ENCODE measurements at places on chromosomes 6 and 20. TPM values are rescaled to one million over a fixed set of nuclear protein-coding genes. Genes with fewer than 3 reads are reported as not detected.

Gene TMEM151B
- total RNA-seq: 0.05 TPM

Gene EPPIN
- not detected for total RNA-seq

Gene CD109
- total RNA-seq: 4.0 TPM

Gene ABCF1
- 41.9 TPM for total RNA-seq

Gene BACH2
- total RNA-seq: 16.4 TPM

Gene HTR1E
- 0.63 TPM for total RNA-seq

Gene SULF2
- total RNA-seq: 396 TPM

- DNase-seq: no peak
Measured at GRCh38 chr6:2804516-2804915, 37.1 kb downstream of the SERPINB1 start.

DNA sequence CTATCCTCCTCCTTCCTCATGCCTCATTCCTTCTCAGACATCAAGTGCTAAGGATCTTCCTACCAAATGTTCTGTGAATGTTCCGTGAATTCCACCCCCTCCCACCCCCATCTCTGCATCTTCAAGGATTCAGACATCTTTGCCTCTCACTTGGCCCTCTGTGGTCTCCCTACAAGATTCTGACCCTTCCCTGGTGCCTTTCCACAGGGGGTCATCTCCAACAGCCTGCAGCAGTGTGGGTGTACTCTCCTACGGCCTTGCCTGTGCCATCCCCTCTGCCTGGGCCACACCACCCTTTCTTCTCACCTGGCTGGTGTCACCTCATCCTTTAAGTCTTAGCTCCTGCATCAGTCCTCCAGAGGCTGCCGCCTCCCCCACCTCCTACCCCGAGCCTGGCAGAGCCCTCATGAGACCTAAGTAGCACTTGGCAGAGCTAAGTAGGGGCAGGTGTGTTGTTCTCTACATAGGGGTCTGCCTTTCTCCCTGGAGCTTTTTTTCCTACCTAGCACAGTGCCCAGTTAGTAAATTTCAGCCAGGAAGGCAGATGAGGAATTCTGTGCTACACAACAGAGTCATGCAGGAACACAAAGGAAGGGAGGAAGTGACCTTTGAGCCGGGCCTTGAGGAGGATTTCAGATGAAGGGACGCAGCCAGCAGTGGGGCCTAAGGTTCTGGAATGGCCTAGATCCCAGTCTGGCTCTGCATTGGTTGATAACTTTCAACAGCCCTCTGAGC is 43.1 kb downstream of the TM9SF4 start:
- DNase-seq: peak; percentile 19

- DNase-seq: peak; percentile 50
Measured at GRCh38 chr6:34414999-34415858, 10.6 kb downstream of the RPS10 start.

DNA sequence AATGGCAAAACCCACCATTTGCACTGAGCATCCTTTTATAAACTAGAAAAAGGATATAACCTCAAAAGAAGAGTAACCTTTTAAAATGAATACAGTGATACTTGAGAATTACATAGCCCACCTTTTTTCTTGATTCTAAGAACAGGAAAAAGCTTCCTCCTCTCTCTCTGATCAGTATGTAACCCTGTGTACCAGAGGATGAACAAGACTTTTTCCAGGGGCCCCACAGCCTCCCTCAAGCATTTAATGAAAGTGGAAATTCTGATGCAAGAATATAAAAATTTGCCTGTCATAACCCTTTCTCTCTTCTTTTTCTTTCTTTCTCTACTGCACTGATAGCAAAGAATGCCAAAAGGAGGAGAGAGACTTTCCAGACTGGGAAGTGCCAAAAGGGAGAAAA is 64.2 kb upstream of the BTN3A2 start:
- no peak for DNase-seq

GRCh38 chr20:37711001-37711400 is 17.2 kb downstream of the CTNNBL1 start:
- no peak for DNase-seq

GRCh38 chr20:62890444-62890843 is 28.8 kb upstream of the TCFL5 start:
- DNase-seq: no peak

DNA sequence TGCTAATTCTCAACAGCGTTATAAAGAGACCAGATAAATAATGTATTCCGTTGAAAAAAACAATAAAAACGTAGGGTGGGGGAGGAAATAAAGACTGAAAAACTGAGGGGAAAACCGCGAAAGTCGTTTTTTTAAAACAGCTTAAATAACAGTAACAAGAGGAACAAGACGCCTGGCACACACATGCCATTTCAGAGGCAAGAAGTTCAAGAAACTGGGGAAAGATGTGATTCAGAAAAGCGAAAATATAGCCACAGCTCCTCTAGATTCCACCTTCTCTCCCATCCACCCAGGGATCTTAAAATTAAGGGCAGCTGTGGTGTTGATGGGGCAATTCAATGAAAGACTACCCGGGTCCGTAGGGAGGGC is 1.3 kb downstream of the EPB41L2 start:
- DNase-seq: no peak

DNA sequence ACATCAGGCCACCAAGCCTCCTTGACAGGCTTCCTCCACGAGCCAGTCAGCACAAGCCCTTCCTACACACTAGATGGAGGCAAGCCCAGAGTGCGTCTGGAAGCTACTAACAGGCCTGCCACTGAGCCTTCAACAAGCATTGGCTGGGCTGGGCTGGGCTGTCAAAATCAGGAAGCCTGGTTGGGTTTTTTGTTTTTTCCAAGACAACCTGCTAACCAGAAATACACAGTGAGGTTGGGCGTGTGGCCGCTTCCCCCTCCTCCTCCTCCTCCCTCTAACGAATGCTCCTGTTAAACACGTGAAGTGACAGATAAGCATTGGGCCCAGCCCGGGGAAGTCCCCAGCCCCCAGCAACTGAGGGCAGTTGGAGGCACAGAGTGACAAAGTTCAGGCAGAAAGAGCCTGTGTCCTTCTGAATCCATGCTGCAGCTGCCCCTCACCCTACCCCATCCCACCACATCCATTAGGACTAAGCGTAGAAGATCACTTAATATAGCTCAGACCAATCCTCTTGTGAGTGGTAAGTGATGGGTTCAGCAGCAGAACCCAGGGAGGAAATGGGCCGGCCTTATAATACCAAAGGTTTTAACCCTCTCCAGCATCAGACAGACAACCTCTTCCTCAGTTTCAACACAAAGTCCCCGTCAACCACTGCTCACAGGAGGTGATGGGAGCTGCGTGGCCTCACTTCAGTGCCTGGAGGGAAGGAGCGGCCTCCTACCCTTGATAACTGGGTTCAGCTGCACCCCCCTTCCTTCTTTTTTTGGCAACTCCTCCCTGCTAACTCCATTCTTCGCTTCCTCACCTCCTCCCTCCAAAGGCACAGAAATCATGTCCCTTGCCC is 1.1 kb downstream of the NFATC2 start:
- peak; percentile 74 for DNase-seq

GRCh38 chr20:23103284-23104018 is 17.3 kb upstream of the CD93 start:
- DNase-seq: no peak

GRCh38 chr6:130371921-130372420 is 6.2 kb downstream of the TMEM200A start:
- no peak for DNase-seq

DNA sequence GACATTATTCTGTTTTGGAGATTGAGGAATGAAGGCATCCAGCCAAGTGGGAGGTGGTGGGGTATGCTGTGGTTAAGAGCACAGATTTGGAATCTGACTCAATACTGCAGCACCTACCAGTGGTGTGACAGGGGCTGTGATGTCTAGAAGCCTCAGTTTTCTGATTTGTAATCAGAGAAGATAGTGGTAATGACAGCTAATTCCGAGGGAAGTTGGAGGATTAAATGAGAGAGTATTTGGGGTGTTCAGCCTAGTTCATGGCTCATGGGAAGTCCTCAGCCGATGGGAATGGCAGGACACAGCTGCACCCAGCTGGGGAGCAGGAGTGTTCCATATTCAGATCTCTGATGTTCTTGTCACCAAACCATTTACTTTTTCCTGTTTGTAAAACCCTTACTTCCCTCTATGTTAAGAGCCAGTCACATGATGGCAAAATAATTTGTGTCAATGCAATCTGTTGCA is 9.3 kb downstream of the SLC9A8 start:
- no peak for DNase-seq

DNA sequence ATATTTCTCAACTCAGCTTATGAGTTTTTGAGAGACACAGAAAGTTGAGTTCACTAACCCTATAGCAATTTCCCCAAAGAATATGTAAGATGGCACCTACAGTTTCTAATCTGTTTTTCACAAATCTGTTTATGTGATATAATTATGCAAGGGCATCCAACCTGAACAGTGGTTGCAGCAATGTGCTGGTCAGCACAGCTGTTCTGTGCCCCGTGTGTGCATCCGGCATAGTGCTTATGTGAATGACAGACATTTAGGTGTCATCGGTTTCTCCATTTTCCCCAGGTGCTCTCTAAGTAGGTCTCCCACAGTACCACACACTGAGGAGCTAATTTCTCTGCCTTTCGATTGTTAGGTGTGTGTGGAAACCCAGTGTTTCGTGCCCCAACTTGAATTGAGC is 7.7 kb upstream of the BACH2 start:
- no peak for DNase-seq

GRCh38 chr6:125952764-125953501 is 3.6 kb upstream of the HINT3 start:
- DNase-seq: no peak

- no peak for DNase-seq
Measured at GRCh38 chr6:124131779-124132178, 328.1 kb downstream of the NKAIN2 start.

DNA sequence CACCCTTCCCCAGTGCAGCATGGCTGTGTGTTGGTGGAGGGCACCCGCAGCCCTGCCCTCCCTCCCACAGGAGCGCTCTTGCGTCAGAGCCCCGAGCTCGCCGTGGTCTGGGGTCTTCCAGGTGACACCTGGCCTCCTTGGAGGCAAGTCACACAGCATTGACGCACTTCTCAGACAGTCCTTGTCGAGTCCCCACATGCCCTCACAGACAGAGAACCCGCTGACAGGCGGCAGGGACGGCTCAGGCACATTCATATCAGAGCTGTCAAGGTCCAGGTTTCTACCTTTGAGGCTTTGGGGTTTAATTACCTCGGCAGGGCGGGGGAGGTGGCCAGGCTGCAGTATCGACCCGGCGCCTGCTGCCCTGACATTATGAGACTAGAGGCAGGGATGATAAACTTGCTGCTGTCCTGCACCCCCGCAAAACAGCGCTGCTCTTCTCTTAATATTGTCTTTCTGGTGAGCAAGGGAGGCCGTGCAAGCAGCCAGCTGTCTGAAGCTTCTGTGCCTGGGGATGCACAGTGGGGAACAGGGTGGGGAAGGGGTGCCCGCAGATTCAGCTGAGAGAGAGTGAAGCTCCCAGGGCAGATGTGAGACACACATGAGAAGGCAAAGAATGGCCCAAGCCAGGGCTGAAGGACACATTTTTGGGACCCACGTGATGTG is 4.7 kb downstream of the NPEPL1 start:
- DNase-seq: no peak

DNA sequence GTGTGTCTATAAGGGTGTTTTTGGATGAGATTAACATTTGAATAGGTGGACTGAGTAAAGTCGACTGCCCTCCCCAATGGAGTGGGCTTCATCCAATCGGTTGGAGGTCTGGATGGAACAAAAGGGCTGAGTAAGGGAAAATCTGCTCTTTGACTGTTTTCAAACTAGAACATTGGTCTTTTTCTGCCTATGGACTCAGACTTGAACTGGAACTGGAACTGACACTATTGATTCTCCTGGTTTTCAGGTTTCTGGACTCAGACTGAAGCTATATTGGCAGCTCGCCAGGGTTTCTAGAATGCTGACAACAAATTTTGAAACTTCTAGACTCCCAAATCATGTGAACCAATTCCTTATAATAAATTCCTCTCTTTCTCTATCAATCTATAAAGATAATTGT is 498.9 kb upstream of the EPHA7 start:
- no peak for DNase-seq

- no peak for DNase-seq
Measured at GRCh38 chr6:143952947-143953701, 54.9 kb downstream of the PLAGL1 start.

DNA sequence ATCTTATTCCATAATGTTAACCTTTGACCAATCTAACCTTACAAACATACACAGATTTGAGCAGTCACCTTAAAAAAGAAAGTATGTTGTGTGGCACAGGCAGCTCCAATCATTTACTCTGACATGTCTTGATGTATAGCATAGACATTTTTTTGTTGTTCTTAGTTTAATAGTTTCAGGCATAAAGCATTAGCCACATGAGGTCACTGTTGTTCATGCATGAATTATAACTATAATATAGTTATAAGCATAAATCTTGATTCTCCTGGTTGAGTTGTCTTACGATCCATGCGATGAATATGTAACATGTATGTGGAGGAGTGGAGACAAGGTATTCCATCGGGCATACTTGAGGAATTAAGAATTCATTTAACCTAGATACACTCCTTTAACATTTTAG is 26.1 kb upstream of the NKAIN2 start:
- no peak for DNase-seq

- DNase-seq: no peak
Measured at GRCh38 chr6:11769244-11769643, 9.4 kb downstream of the ADTRP start.

- no peak for DNase-seq
Measured at GRCh38 chr20:48364055-48364454, 463.7 kb downstream of the PREX1 start.

- DNase-seq: no peak
Measured at GRCh38 chr20:21534453-21534852, 20.6 kb upstream of the NKX2-2 start.

DNA sequence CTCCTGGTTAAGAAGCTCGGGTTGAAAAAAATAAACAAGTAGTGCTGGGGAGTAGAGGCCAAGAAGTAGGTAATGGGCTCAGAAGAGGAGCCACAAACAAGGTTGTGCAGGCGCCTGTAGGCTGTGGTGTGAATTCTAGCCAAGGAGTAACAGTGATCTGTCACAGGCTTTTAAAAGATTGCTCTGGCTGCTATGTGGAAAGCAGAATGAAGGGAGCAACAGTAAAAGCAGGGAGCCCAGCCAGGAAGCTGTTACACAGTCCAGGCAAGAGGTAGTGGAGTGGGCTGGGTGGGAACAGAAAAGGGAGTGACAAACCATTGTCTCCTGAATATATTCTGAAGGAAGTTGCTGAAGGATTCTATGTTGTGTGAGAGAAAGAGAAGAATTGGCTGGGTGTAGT is 2.0 kb downstream of the HFE start:
- no peak for DNase-seq

DNA sequence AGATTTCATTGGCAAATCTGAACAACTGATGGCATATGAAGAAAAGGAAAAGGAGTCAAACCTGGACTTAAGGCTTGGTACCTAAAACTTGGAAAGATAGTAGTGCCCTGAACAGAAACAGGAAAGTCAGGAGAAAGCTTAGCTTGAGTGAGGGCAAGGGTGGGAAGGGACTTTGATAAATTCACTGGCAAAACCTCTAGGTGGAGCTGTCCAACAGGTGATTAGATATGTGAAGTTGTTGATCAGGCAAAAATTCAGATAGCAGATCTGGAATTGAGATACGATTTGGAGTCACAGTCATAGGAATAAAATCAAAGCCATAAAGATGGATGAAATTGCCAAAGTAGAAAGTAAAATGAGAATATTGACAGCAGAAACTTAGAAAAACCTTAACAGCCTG is 16.1 kb upstream of the ZNF292 start:
- DNase-seq: no peak

DNA sequence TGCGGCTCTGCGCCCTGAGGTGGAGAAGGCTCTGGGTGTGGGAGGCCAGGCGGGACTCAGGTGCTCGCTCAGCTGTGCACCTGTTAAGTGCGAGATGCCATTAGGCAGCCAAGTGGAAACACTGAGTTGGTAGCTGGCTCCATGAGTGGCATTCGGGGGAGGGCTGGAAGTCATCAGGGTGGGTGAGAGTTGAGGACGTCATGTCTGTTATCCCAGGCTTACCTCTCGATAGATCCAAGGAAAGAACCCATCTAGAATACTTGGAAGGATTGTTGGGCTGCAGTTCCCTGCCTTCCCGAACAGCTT is 41.3 kb downstream of the TAF8 start:
- no peak for DNase-seq

Measured in ovary (tissue), 10 donors.